Right renal cortex interstitium (tissue), 3 donors: ENCODE measurements at places on chromosomes 2 and 18. TPM values are rescaled to one million over a fixed set of nuclear protein-coding genes. Genes with fewer than 3 reads are reported as not detected.

The GALNT13 gene
- polyA plus RNA-seq, result 3.0 TPM

The TMEM169 gene
- polyA plus RNA-seq, result 13.4 TPM

The CCDC88A gene
- polyA plus RNA-seq, result 60.8 TPM

The GALNT14 gene
- polyA plus RNA-seq, result 48.7 TPM

The PRKAG3 gene
- not detected for polyA plus RNA-seq

The MALT1 gene
- 30.1 TPM for polyA plus RNA-seq

The TUBA4B gene
- 1.3 TPM for polyA plus RNA-seq
